ENCODE measurements at places on chromosomes 2 and 18.

DNA sequence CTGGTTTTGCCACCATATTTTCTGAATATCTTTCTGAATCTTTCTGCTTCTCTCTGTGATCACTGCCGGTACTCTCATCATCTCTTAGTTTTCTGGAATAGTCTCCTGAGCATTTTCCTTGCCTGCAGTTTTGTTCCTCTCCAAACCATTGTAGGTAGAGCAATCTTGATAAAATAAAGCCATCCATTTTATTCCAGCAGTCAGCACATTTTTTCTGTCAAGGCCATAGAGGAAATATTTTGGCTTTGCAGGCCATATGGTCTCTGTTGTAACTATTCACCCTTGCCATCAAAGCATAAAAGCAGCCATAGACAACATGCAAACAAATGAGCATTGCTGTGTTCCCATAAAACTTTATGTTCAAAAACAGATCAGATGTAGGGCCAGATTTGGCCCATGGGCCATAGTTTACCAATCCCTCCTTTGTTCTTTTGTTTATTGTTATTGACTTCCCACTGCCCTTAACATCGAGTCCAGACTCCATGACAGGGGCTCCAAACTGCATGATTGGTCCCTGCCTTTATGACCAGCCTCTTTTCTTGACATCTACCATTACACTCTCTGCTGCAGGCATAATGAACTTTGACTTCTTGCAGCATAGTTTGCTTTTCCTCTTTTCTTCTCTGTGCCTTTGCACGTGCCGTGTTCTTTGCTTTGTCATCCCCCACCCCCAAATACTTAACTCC is 29.8 kb downstream of the TMEM87B start:
- no peak for DNase-seq

- DNase-seq: no peak
Measured at GRCh38 chr2:15832030-15832709, 108.2 kb upstream of the MYCN start.

DNA sequence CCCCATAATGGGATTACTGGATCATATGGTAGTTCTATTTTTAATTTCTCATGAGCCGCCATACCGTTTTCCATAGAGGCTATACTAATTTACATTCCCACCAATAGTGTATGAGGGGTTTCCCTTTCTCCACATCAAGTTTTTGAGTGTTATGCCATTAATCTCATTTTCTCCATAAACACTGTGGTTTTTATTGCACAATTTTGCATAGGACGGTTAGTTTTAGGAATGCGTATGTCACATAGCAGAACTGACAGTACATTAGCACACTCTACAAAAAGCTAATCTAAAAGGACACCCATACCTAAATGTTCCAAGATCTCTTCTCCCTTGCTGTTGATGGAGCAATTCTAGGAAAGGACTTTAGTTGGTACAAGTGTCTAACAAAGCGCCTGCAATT is 32.5 kb downstream of the DARS1 start:
- no peak for DNase-seq

DNA sequence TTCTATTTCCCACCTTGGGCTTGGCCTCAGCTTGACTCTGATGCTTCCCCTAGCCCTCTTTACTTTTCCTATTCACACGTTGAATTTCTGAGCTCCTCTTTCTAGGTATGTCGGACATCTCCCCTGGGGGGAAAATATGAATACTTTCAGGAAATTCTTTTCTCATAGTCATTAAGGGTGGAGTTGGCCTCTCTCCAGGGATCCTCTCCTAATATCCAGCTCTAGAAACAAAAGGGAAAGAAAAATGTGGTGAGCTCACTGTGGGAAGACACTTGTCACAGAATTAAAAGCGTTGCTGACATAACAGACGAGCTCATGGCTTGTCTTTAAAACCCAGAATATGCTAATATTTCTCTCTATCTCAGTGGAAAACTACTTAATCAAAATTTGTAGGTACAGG is 132.7 kb upstream of the MEX3C start:
- no peak for DNase-seq

- DNase-seq: no peak
Measured at GRCh38 chr2:69214898-69215297, 172.1 kb downstream of the GFPT1 start.

GRCh38 chr2:30351116-30351515 is 95.9 kb upstream of the LCLAT1 start:
- DNase-seq: no peak

DNA sequence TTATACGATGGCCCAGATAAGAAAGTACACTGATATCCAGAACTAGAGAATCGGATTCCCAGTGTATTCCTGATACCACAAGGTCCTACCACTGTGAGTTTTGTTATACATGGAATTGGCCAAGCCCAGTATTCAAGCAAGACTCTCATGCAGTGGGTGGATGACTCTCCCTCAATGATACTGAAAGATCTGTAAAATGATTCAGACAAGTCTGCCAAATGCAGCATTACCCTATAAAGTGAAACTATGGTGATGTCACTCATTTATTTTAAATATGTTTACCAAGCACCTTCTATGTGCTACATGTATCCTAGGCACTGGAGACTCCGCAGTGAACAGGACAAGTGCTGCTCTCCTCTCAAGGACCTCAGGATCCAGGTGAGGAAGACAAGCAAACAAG is 22.6 kb downstream of the MYO5B start:
- no peak for DNase-seq

DNA sequence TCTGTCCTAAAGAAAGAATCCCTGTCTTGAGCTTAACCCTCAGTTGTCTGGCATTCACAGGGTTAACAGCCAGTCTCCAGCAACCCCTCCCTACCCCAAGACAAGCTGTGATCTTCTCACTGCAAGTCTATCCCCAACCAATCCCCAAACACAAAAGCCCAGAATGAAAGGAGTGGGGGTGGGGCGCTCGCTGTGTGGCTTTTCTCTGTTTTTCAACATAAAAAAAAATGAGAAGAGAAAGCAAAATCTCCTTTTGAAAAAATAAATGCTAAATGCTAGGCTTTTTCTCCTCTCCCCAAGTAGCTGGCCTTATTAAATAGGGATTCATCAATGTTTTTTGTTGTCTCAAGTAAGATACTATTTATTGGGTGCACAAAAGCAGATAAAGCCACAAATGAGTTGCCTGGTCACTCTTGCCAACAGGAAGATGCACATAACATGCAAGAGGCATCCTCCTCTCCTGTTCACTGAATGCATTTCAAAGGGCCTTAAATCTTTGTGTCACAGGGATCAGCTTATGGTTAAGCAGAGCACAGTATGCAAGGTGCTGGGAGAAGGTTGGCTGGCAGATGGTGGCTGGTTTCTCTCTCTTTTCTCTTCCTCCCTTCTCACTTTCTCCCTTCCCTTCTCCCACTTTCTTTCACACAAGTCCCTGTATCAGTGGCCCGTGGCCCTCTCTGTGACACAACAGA is 225.6 kb downstream of the CMPK2 start:
- DNase-seq: no peak

DNA sequence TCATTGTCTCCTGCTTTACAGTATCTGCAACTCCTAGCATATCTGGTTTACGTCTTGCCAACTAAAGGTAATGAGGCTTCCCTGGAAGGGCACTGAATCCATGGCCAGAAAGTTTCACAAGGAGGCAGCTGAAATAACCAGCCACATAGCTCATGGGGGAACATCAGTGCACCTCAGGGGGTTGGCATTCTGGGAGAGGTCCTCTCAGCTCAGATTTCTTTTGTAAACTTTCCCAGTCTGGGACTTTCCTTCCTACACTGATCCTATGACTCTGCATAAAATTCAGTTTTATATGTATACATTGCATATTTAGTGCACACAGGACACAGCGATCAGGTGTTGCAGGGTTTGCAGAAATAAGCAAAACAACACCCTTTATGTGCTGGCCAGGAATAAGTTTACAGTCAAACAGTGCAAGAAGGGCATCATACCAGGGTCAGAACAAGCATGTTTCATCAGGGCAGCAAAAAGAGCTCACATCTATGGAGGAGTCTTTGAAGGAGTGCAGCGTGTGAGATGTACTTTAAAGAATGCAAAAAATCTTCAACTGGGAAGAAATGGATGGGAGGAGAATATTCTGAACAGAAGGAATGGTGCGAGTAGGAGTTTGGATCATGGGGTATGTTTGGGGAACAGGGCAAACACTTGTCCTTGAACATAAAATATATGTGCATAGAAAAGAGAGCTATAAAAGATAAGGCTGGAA is 240.6 kb upstream of the RAB12 start:
- DNase-seq: no peak

- no peak for DNase-seq
Measured at GRCh38 chr18:2316082-2316750, 255.1 kb downstream of the METTL4 start.

GRCh38 chr2:131146749-131147148 is 41.6 kb downstream of the PLEKHB2 start:
- DNase-seq: no peak

GRCh38 chr18:5198311-5198710 is 1.3 kb upstream of the AKAIN1 start:
- no peak for DNase-seq

DNA sequence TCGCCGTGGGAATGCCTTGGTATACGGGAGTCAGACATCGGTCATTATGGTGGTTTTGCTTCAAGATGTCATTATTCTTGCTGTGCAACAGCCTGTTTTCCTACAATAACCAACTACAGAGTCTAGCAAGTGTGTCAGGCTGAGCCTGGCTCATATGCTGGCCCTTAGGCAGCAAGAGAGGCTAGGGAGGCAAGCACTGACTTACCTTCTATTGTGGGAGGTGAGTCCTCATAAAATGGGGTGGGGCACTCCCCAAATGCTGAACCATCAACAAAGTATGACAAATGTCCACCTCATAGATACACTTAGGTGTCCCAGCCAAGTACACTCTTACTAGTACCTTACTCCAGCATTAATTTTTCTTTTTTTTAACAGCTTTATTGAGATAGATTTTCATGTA is 77.0 kb upstream of the ATL2 start:
- no peak for DNase-seq

DNA sequence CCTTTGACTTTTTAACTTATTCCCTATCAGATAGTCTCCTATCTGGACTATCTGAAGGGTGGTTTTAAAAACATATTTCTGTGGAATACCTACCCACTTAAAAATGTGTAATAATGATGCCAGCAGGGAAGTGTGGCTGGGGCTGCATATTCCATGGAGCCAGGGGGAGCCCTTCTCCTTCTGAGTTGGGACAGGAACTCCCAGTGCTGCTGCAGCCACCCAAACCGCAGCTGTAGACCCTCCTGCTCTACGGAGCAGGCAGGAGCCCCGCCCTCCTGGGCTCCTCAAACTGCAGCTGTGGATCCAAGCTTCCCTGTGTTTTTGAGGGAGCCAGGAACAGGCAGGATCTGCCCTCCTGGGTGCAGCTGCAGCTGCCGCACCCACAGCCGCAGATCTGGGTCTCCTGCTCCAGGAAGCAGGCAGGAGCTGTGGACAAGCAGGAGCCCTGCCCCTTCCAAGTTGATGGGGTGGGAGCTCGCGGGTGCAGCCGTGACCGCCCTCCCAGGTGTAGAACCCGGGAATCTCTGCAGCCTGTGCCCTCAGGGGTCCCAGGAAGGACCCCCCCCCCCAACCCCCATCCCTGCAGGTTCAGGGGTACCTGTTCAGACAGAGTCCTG is 57.8 kb downstream of the PDK1 start:
- no peak for DNase-seq

DNA sequence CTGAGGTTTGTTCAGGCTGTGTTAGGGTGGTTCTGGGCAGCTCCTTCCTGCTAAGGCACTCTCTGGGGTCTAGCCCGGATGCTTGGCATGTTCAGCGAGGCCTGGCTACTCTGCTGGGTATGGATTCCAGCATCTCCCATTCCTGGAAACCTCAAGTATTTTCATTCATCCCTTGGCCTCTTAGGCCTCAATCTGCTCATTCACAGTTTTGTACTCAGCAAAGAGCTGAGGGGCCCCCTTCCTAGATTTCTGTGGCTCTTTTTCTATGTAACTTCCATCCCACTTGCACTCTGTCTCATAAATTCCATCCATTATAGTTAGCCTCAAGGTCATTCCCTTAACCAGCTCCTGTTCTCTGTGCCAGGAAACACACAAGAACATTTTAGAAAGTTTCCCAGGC is 798.8 kb upstream of the HS6ST1 start:
- DNase-seq: no peak

DNA sequence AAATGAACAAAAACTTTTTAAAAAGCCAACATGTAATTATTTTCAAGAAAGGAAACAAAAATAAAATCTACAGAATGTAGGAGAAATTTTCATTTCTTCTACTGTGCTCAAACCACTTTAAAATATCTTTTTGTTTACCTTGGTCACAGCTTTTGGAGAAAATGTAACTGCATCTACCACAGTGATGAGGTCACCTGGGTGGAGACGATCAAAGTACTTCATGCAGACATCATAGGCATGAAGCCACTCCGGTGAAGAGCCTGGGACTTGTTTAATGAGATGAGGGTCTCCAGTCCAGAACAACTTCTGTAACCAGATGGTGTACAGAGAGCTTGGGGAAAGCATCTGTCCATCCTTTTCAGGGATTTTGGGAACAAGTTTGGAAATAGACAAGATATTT is 285.8 kb downstream of the NBAS start:
- DNase-seq: no peak

DNA sequence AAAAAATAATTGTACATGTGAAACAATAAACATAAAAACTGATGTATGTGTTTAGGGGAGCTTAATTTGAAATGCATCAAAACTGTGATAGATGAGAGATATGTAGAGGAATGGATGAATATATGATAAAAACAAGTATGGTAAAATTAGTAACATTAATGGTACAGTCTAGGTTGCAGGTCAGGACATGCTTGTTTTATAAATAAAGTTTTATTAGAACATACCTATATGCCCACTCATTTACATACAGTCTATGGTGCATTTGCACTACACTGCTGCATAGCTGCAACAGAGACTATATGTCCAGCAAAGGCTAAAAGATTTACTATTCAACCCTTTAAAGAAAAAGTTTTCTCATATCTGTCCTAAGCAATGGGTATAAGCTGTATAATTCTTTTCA is 236.6 kb upstream of the CCDC68 start:
- no peak for DNase-seq

DNA sequence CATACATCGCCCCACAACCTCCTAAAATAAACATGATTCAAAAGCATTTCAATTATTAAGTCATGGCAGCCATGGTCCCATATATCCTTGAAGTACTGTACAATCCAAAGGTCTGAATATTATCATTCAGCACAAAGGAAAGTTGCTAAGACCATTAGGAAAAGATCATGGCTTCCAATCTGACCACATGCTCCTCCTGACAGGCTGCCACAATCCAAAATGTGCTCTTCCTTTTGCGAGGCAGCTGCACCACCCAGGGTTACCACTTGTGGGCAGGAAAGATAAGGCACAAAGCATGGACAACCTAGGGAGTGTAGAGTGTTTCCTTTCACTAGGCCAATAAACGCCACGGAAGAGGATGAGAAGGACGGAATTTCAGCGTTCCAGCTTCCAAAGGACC is 5.4 kb downstream of the BOLA3 start:
- DNase-seq: no peak

GRCh38 chr2:133780099-133780996 is 212.1 kb upstream of the NCKAP5 start:
- DNase-seq: peak; percentile 44

GRCh38 chr18:41886126-41886807 is 68.8 kb upstream of the PIK3C3 start:
- DNase-seq: no peak

GRCh38 chr2:161165811-161166210 is 5.6 kb downstream of the TANK start:
- DNase-seq: no peak

GRCh38 chr2:241356871-241357260 is 781 bp downstream of the FARP2 start:
- DNase-seq: no peak

GRCh38 chr2:8418721-8419120 is 263.1 kb upstream of the ID2 start:
- DNase-seq: no peak

Data from NCI-H187 (cell line).